ENCODE measurements at places on chromosomes 13 and 19. TPM values are rescaled to one million over a fixed set of nuclear protein-coding genes. Genes with fewer than 3 reads are reported as not detected.

Gene ZNF98
- total RNA-seq: 0.37 TPM

Gene SYT5
- 0.39 TPM for total RNA-seq

Gene CEACAM21
- total RNA-seq: not detected

Gene ISOC2
- total RNA-seq: 83.0 TPM

Gene TMEM86B
- total RNA-seq: 0.73 TPM

Gene OR7G2
- not detected for total RNA-seq

Gene SELENOV
- not detected for total RNA-seq

Gene TMEM147
- 85.2 TPM for total RNA-seq

Gene AMER2
- not detected for total RNA-seq

Gene SIX5
- total RNA-seq: 7.8 TPM

Gene MIA
- total RNA-seq: not detected

Gene IL12RB1
- total RNA-seq: under 0.01 TPM

Gene MAU2
- 39.1 TPM for total RNA-seq

Gene RUBCNL
- total RNA-seq: 0.59 TPM

Gene FXYD3
- not detected for total RNA-seq

Gene GRAMD1A
- 31.5 TPM for total RNA-seq

Gene ZNF682
- total RNA-seq: 1.4 TPM

Gene C1QTNF9
- total RNA-seq: not detected

Gene FPR2
- 0.37 TPM for total RNA-seq

Gene PIAS4
- total RNA-seq: 13.6 TPM

Gene ALKBH7
- 46.3 TPM for total RNA-seq

Gene TRPC4
- under 0.01 TPM for total RNA-seq

Gene SYCN
- total RNA-seq: not detected

Gene ZNF320
- 9.4 TPM for total RNA-seq

Gene CYP2A6
- total RNA-seq: not detected

Gene PSG7
- not detected for total RNA-seq

Gene KLK7
- not detected for total RNA-seq

Gene EHD2
- 123 TPM for total RNA-seq

Gene ZNF546
- 5.1 TPM for total RNA-seq

Gene CACNA1A
- total RNA-seq: 6.6 TPM

Gene ZNF730
- 2.7 TPM for total RNA-seq

Gene BEST2
- total RNA-seq: not detected

Gene VSTM1
- total RNA-seq: not detected

Gene OR7D2
- total RNA-seq: not detected

Gene NFILZ
- not detected for total RNA-seq

Gene ZNF418
- 1.8 TPM for total RNA-seq

Gene CYP2A7
- total RNA-seq: not detected

Gene C19orf53
- total RNA-seq: 45.7 TPM

Gene ONECUT3
- total RNA-seq: not detected

Gene KLK5
- total RNA-seq: not detected

Gene CDX2
- total RNA-seq: not detected

Gene CRLF1
- 8.4 TPM for total RNA-seq

Gene NCR1
- not detected for total RNA-seq

Gene LMTK3
- not detected for total RNA-seq

Gene NKPD1
- 0.39 TPM for total RNA-seq

Gene ZNF865
- 1.1 TPM for total RNA-seq

Gene CDKN2D
- 4.8 TPM for total RNA-seq

Gene FLT1
- total RNA-seq: under 0.01 TPM

Gene ELAVL3
- not detected for total RNA-seq
